ENCODE measurements at places on chromosomes 4 and X. TPM values are rescaled to one million over a fixed set of nuclear protein-coding genes. Genes with fewer than 3 reads are reported as not detected.

TRIM60 gene
- not detected for total RNA-seq

ETDC gene
- total RNA-seq, result not detected

CFAP99 gene
- total RNA-seq, result not detected

SPANXD gene
- not detected for total RNA-seq

NEIL3 gene
- 18.1 TPM for total RNA-seq

MAGEE2 gene
- total RNA-seq, result not detected

DTHD1 gene
- total RNA-seq, result 0.73 TPM

SLC7A11 gene
- 4.9 TPM for total RNA-seq

CCNB3 gene
- total RNA-seq, result 0.25 TPM

DAPP1 gene
- 24.7 TPM for total RNA-seq

RAB39B gene
- 16.4 TPM for total RNA-seq

MMAA gene
- 19.2 TPM for total RNA-seq

MAGEB17 gene
- total RNA-seq, result not detected

GNRHR gene
- not detected for total RNA-seq

NRK gene
- total RNA-seq, result not detected

GAGE13 gene
- total RNA-seq, result not detected

SOWAHD gene
- total RNA-seq, result 0.11 TPM

ARHGAP6 gene
- total RNA-seq, result not detected

CORIN gene
- total RNA-seq, result not detected

TLR6 gene
- 1.5 TPM for total RNA-seq

BTK gene
- total RNA-seq, result not detected

ETDA gene
- not detected for total RNA-seq

MAGEA9B gene
- total RNA-seq, result not detected

ARX gene
- not detected for total RNA-seq

GABRE gene
- not detected for total RNA-seq
